ENCODE measurements at places on chromosomes 13 and 19. TPM values are rescaled to one million over a fixed set of nuclear protein-coding genes. Genes with fewer than 3 reads are reported as not detected.

- no peaks in the 10 kb centered on the region for H3K27me3 ChIP-seq
- no peak overlapping the region for H3K27ac ChIP-seq
- H3K4me1 ChIP-seq = peaks cover 11% of the 10 kb centered on the region
- no peaks in the 10 kb centered on the region for H3K36me3 ChIP-seq
- no peak overlapping the region for H3K4me3 ChIP-seq
- DNase-seq = peak; percentile 67
Measured at GRCh38 chr19:55472463-55472862, 4.0 kb upstream of the ZNF628 start.

DNA sequence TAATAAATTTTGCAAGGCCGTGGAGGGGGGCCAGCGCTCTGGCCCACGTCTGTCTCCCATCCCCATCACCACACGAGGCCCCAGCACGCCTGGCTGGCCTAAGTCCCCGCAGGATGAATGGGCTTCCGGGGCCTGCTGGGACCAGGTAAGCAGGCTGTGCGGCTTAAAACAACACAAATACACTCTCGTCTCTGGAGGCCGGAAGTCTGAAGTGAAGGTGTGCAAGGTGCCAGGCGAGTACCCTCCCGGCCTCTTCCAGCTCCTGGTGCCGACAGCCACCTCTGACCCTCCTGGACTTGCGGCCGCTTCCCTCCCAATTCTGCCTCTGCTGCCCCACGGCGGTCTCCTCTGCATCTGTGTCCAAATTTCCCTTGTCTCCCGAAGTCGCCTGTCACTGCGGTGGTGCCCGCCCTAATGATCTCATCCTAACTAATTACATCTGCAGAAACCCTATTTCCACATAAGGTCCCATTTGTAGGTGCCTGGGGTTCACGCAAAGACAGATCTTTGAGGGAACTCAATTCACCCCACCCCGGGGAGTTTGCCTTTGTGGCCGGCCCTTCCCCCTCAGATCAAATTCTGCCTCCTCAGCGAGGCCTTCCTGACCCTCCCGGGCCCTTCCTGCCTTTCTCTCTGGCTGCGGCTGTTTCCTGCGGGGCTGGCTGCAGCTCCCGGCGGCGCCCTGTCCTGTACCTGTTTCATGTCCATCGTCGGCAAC, 8.1 kb upstream of the PTBP1 start:
- peak; percentile 65 for DNase-seq
- H3K4me3 ChIP-seq = no peak overlapping the region
- H3K4me1 ChIP-seq = peaks cover 8% of the 10 kb centered on the region
- H3K27me3 ChIP-seq = no peaks in the 10 kb centered on the region
- no peak overlapping the region for H3K27ac ChIP-seq

GRCh38 chr13:31416066-31416465, 216.3 kb downstream of the B3GLCT start:
- peaks cover 21% of the 10 kb centered on the region for H3K27me3 ChIP-seq
- H3K4me3 ChIP-seq = no peak overlapping the region
- DNase-seq = no peak
- no peaks in the 10 kb centered on the region for H3K36me3 ChIP-seq
- no peaks in the 10 kb centered on the region for H3K4me1 ChIP-seq

Gene NOVA2
- total RNA-seq = not detected
